ENCODE measurements at places on chromosomes 13 and 19.

GRCh38 chr13:91722267-91722884 lies 324.0 kb downstream of the GPC5 start:
- DNase-seq, result no peak

DNA sequence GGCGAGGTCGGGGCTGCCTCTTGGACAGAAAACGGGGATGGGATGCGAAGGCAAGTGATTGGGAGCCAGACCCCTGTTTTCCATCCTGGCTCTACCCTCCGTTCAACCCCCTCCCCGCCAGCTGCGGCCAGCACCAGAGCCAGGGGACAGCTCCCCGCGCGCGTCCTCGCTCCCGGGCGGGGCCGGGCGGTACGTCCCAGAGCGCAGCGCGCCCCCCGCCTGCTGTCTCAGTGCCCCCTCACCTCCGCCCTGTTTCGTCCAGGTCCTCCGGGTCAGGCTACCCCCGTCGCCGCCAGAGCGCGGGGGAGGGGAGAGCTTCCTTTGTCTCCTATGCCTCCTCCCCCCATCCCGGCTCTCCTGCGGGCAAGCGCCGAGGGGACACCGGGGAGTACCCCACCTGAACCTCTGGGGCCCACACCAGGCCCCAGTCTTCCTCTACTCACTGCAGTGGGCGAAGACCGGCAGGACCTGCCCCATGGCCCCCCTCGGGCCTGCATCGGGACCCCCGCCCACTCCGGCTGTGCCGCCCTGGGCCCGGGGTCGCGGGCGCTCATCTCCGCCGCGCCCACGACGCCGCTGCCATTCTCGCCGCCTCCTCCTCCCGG lies 396 bp downstream of the RTN2 start:
- no peak for DNase-seq

DNA sequence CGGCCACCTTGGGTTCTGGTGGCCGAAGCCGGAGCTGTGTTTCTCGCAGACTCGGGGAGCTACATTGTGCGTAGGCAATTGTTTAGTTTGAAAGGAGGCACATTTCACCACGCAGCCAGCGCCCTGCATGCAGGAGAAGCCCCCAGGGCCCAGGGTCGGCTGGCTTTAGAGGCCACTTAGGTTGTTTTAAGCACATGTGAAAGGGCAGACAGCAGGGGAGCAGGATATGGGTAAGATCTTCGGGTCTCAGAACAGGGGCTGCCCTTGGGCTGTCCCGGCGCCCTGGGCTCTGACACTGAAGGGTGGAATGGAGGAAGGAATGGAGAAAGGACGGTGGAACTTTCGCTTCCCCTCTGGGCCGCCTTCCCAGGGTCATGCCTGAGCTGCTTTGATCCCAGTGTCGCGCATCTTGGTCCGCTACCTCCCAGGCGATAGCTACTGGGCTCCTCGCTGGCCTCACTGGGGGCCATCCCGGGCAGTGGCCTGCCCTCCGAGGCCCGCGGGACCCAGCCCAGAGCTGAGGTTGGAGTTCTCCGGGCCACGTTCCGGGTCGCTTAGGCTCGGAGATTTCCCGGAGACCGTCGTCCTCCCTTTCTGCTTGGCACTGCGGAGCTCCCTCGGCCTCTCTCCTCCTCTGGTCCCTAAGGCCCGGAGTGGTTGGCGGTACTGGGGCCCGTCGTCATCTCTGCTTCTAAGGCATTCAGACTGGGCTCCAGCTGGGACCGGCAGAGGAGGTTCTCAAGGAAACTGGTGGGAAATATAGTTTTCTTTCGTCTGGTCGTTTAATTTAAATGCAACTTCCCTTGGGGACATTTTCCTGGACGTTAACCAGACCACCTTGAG lies 4.3 kb upstream of the POU4F1 start:
- DNase-seq, result no peak

GRCh38 chr19:2048959-2049740 lies 1.9 kb downstream of the MKNK2 start:
- no peak for DNase-seq

DNA sequence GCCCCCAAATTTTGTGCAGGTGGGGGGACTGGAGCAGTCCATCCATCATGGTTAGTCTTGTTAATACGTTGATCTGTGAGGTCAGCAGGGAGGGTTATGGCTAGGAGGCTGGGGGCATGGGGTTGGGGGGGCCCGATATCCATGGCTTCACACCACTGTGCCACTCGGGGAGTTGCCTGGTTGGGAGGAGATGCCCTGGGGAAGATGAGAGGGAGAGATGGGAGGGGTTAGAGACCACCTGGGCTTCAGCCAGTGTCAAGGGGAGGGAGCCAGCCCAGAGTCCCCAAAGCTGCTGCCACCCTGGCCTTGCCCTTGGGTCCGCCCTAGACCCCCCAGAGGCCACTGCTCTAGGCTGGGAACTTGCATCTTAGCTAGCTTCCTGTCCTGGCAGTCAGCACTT lies 1.8 kb upstream of the DMPK start:
- no peak for DNase-seq

- no peak for DNase-seq
Observed at GRCh38 chr19:17967257-17968051, 547 bp downstream of the KCNN1 start.

GRCh38 chr19:5109560-5109959 lies 140.6 kb downstream of the KDM4B start:
- no peak for DNase-seq

- no peak for DNase-seq
Observed at GRCh38 chr19:39128516-39129079, 3.0 kb downstream of the PAK4 start.

DNA sequence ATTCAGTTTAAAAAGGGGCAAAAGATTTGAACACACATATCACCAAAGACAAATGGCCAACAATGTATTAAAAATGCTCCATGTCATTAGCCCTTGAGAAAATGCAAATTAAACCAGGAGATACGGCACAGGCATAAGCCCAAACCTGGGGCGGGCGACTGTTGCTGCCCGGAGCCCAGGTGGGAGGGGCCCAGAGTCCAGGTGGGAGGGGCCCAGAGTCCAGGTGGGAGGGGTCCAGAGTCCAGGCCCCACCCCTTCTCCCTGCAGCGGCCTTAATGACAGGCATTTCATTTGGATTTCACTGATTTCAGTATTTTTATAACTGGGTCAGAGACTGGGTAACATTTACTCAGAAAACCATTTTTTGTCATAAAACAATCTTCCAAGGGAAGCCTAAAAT lies 78.2 kb downstream of the RASA3 start:
- DNase-seq, result no peak

DNA sequence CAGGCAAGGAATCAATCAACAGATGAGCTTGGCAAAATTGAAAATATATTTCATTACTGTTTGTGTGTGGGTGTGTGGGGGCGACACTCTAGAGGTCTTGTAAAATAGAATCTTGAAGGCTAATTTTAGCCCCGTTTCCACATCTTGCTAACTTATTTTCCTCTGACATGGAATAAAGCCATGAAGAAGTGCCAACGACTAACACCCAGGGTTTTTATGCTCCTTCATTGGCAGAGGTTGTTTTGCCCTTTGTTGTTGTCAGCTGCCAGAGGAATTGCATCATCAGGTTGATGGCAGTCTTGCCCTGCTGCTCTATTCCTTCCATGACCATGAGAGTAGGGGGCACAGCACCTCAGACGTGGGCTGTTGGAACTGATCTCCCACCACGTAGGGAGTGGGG lies 30.6 kb upstream of the FAM216B start:
- no peak for DNase-seq

DNA sequence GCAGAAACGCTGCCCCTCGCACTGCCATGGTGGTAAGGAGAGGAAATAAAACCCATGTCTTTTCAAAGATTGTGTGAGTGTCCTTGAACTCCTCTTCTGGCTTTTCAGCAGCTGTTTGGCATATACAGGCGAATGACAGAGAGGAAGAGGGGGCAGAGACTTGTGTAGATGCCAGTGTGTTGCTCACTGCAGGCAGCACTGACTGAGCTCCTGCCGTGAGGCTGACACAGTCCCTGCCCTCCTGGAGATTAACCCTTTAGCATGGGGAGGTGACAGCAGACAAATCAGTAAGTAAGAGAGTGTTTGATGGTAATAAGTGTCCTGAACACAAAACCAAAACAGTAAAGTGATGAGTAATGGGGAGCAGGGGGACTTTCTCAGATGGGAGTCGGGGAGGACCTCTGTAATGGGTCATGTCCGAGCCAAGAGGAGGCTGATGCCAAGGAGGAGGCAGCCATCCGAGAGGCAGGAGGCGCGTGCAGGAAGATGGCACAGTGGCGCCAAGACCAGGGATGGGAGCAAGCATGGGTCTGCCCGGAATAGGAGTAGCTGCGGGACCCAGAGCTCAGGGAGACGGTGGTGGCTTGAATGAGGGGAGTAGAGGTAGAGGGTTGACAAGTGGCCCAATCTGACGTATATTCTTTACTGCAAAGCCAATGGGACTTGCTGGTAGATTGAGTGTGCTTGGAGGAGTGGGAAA lies 182.2 kb downstream of the FOXO1 start:
- no peak for DNase-seq

DNA sequence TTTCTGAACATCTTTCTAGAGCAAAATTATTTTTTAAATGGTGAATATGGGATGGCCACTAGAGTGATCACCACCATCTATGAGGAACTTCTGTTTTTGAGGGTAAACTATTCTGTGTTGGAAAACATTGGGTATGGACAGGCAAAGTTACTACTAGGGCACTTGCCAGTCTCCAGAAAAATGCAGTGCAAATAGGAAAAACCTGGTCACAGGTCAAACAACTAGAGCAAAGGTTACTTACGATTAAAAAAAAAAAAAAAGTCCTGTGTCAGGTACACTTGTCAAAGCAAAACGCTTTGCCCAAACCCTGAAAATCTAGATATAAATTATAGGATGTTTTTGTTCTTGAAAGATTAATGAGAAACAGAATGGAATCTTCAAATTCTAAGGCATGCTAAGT lies 66.2 kb downstream of the SLITRK1 start:
- DNase-seq, result no peak

- no peak for DNase-seq
Observed at GRCh38 chr13:30974350-30974749, 41.9 kb downstream of the TEX26 start.

DNA sequence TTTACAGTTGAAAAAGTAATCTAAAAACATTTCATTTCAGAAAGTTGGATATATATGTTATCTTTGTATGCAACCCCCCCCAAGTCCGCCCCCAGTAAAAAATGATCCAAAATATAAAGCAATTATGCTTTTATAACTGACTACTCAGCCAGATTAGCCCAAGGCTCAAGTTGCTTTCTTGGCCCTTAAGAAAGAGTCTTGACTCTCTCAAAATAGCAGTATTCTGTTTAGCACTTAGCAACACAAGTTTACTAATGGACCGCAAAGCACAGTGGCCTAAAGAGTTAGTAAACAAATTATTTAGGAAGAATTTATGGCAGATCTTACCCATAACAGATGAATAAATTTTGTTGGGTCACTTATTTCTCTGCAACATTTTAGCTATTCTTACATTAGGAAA lies 86.9 kb downstream of the ELF1 start:
- no peak for DNase-seq

GRCh38 chr13:112161521-112162301 lies 94.8 kb downstream of the SOX1 start:
- DNase-seq, result no peak

- no peak for DNase-seq
Observed at GRCh38 chr19:1985588-1986356, 29.7 kb downstream of the BTBD2 start.

DNA sequence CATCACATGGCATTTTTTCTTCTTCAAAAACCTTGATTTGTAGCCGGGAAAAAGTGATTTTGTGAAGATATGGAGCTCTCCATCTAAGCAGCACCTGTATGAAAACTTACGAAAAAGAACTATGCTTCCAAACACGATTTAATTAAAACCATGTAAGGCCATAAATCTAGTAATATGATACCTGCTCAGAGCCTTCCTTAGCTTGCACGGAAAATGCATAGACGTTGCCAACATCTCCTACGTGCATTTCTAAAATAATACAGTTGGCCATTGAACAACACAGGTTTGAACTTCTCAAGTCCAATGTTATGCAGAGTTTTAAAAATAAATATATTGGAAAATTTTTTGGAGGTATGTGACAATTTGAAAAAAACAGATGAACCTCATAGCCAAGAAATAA lies 59.1 kb upstream of the RNF113B start:
- no peak for DNase-seq

GRCh38 chr13:38830442-38831045 lies 143.7 kb downstream of the FREM2 start:
- DNase-seq, result no peak

DNA sequence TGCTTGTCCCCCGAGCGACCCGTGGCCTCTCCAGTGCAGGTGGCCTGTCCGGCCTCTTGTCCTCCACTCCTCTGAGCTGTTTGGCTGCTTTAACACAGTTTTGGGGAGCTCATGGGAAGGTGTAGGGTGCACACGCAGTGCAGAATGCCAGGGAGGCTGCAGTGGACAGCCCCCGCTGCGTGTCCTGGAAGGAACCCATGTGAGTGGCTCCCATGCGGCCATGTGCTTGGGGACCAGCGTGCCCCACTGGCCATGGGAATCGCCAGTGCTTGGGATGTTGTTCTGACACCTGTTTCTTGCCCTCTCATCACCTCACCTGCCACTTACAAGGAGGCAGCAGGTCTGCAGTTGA lies 22.6 kb upstream of the F7 start:
- no peak for DNase-seq

GRCh38 chr13:113975416-113975815 lies 1.5 kb upstream of the C13orf46 start:
- no peak for DNase-seq

Data from stimulated activated CD8-positive, alpha-beta memory T cell treated with anti-CD3 and anti-CD28 coated beads, Interleukin-7, amount 100 ng/mL, for 1 hour (primary cell).